ENCODE measurements at places on chromosomes 11 and 22.

- no peak for DNase-seq
Observed at GRCh38 chr22:33771136-33771535, 149.1 kb downstream of the LARGE1 start.

DNA sequence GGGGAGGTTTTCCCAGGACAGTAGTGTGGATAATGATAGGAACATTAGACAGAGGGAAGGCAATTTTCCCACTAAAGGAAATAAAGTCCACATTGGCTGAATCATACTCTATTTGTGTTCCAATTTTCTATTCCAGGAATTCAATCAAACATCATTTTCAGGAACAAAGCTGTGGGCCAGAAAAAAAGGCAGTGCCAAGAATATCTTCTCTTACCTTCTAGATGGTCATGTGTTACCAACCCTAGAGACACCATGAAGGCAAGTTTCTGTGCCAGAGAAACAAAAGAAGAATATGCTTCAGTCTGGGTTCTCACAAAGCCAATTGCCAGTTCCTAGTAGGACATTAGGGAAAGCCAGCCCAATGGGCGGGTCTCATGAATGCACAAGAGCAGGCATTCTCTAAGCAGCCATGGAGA, 27.5 kb downstream of the LARGE2 start:
- DNase-seq = no peak

- no peak for DNase-seq
Observed at GRCh38 chr22:20749453-20749852, 24.5 kb upstream of the SERPIND1 start.

DNA sequence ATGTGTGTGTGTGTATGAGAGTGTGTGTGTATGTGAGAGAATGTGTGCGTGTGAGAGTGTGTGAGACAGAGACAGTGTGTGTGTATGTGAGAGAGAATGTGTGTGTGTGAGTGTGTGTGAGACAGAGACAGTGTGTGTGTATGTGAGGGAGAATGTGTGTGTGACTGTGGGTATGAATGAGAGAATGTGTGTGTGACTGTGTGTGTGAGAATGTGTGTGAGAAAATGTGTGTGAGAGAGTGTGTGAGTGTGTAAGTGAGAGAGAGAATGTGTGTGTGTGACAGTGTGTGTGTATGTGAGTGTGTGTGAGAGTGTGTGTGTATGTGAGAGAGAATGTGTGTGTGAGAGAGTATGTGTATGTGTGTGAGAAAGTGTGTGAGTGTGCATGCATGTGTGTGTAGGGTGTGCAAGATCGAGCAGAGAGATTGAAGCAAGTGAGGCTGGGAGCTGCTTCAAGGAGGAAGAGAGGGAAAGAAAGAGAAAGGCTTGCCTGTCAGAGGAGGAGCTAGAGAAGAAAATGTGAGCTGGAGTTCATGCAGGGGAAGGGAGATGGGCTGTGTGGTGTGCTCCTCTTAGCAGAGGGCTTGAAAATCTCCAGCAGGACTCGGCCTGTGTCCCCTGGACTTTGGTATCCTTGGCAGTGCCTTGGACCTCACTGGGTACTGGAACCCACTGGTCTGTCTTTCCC, 27.7 kb upstream of the TP53I11 start:
- no peak for DNase-seq

DNA sequence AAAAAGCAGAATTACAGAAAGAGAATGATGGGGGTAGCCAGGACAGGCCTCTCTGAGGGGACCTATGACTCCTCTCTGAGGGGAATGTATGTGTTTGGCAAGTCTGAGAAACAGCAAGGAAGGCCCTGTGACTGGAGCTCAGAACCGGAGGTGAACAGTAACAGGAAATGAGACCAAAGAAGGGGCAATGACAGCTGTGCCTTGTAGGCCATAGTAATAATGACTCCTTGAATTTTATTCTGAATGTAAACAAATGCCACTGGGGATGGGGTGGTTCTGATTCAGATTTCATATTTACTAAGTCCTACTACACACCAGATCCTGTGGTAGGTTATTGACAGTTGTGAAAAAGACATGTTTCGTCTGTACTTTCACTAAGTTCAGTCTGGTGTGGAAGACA, 52.8 kb upstream of the APOA1 start:
- DNase-seq = no peak

- DNase-seq = no peak
Observed at GRCh38 chr11:14638561-14638960, 5.0 kb upstream of the PDE3B start.

GRCh38 chr11:4064278-4064955, 30.2 kb upstream of the RRM1 start:
- DNase-seq = no peak

DNA sequence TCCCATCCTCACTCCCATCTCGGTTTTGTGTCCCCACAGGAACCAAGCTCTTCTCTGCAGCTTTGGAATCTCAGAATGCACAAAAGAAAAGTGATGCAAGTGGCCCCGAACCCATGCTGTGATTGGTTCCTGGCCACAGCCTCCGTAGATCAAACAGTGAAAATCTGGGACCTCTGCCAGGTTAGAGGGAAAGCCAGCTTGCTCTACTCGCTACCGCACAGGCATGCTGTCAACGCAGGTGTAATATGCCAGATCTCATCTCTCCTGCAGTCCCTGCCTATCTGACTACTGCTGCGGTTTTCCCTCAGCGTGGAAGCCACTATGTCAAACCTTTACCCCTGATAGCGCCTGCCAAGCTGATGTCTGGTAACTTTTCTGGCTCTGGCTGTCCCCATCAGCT, 200.5 kb upstream of the LRRC4C start:
- no peak for DNase-seq

- DNase-seq = no peak
Observed at GRCh38 chr11:121421149-121421901, 30.8 kb upstream of the SORL1 start.

GRCh38 chr11:2270322-2271076, at the start of gene ASCL2:
Gene ASCL2, minus strand, starts transcription at chr11:2270588. Its CDS starts 256 bp downstream, at chr11:2270332.
- DNase-seq = no peak

GRCh38 chr11:132134322-132134721, 763.9 kb downstream of the NTM start:
- no peak for DNase-seq

Data from stimulated activated CD4-positive, alpha-beta T cell treated with anti-CD3 and anti-CD28 coated beads, TNF-alpha, amount 100 ng/mL, for 1 hour (primary cell).